K562 (cell line): ENCODE measurements at places on chromosomes 12 and 14. TPM values are rescaled to one million over a fixed set of nuclear protein-coding genes. Genes with fewer than 3 reads are reported as not detected.

- H3K36me3 ChIP-seq, result no peaks in the 10 kb centered on the region
- no peak overlapping the region for H3K4me3 ChIP-seq
- H3K27me3 ChIP-seq, result no peaks in the 10 kb centered on the region
- H3K4me1 ChIP-seq, result no peaks in the 10 kb centered on the region
These were observed 1620.4 kb upstream of the FLRT2 start for GRCh38 chr14:83909507-83909906.

DNA sequence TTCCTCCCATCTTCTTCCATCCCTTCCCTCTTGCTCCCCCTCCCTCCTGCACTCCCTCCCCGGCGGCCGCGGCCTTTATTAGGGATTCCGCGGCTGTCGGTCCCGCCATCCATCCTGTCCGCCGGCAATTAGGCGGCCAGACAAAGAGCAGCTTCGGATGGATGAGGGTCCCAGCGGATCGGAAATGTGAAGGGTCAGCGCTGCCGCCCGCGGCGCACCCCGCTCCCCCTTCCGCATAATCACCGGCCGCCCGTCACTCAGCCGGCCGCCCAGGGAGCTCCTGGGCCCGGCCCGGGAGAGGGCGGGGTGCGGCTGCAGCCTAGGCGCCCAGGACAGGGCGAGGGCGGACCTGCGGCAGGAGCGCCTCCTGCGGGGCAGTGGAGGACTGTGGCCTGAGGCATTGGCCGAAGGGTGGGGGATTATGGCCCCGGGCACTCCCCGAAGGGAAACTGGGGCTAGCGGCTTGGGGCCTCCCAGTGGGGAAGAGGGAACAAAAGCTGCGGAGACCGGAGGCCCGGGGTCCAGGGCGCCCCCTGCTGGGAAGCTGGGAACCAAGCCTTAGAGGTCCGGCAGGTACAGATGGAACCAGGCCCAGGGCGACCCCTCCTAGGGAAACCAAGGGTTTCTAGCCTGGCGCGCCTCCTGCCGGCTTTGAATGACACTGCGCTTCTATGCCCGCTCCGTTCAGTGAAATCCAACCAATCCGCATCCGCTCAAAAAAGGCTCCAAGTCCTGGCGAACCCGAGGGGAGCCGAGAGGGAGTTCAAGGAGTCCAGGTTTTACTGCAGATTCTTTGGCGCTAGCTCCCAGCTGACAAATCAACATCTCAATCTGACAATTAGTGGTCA lies 4.4 kb upstream of the DNAJC22 start:
- peak; percentile 94 for DNase-seq
- H3K4me1 ChIP-seq, result peaks cover 62% of the 10 kb centered on the region
- peak overlapping the region; percentile 41 for H3K4me3 ChIP-seq

GRCh38 chr12:123100450-123100849 lies 50.4 kb downstream of the PITPNM2 start:
- no peaks in the 10 kb centered on the region; the same call in 2 of the 3 replicates for H3K36me3 ChIP-seq
- no peaks in the 10 kb centered on the region for H3K27me3 ChIP-seq
- peaks cover 3% of the 10 kb centered on the region; the same call in 2 of the 3 replicates for H3K4me1 ChIP-seq
- no peak overlapping the region for H3K4me3 ChIP-seq

DNA sequence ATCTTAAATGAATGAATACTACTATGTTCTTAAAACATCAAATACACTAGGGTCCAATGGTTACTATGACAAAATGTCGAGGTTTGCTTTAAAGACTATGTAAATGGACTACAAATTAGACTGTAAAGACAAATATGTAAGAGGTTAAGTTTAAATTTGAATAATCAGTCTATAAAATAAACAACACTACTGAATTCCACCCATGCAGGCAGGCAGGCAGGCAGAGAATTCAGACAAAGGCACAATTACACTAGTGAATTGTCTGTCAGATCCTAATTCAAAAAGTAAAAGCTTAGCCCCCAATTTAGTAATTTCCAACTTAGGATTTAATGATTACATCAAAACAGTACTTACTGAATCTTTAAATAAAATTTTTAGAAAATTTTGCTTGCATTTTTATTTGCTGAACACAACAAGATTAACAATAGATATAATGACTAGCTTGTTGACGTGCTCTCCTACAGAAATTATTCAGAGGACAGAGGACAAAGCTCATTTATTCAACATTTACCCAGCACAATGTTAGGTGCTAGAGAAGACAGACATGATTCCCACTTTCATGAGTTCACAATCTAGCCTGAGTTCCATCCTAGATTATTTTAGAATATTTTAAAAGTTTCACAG lies 97.4 kb downstream of the CDK17 start:
- H3K4me1 ChIP-seq, result no peaks in the 10 kb centered on the region
- no peak overlapping the region for H3K4me3 ChIP-seq
- H3K36me3 ChIP-seq, result peaks cover 12% of the 10 kb centered on the region; the same call in 1 of the 3 replicates
- no peaks in the 10 kb centered on the region for H3K27me3 ChIP-seq

The SERPINA10 gene
- total RNA-seq, result not detected in 2 replicates

GRCh38 chr12:112964915-112965314 lies 13.4 kb upstream of the OAS2 start:
- no peaks in the 10 kb centered on the region for H3K27me3 ChIP-seq
- H3K27ac ChIP-seq, result no peak overlapping the region
- H3K4me3 ChIP-seq, result no peak overlapping the region
- no peaks in the 10 kb centered on the region for H3K4me1 ChIP-seq
- no peaks in the 10 kb centered on the region for H3K36me3 ChIP-seq

GRCh38 chr12:130796985-130797686 lies 41.9 kb downstream of the STX2 start:
- H3K4me3 ChIP-seq, result no peak overlapping the region
- no peaks in the 10 kb centered on the region for H3K4me1 ChIP-seq
- DNase-seq, result no peak

The WNK1 gene
- total RNA-seq, result 59.1 and 73.9 TPM in 2 replicates

The TMEM30B gene
- 0.04 TPM in 1 of 2 replicates, not detected in the other for total RNA-seq

The MGP gene
- total RNA-seq, result 0.96 and 1.2 TPM in 2 replicates

DNA sequence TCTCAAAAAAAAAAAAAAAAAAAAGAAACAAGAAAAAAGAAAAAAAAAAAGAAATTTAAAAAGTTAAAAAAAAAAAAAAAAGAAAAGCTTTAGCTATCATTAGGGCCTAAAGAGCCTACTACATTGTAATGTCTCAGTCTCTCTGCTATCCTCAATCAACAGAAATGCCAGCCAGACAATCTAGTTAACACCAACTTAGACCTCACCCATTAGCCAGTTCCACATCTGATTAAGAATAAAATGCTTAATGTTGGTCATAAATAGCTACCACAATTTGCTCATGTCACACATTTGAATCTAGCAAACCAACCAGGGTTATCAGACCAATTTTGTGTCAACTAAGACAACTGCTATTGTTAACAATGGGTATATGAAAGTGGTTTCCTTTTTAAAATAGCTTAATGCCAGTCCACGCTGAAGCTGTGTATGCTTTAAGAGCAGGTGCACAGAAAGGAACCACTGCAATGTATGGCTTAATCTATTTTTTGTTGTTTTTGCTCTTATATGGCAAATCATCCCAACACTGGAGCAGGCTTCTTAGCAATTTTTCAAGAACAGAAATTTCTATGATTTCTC lies 45.5 kb upstream of the SELPLG start:
- H3K27ac ChIP-seq, result no peak overlapping the region
- H3K4me1 ChIP-seq, result peaks cover 8% of the 10 kb centered on the region; the same call in 2 of the 3 replicates
- no peak overlapping the region for H3K4me3 ChIP-seq
- H3K27me3 ChIP-seq, result no peaks in the 10 kb centered on the region
- DNase-seq, result no peak
- H3K36me3 ChIP-seq, result peaks cover 61% of the 10 kb centered on the region

The NEUROD4 gene
- not detected in 2 replicates for total RNA-seq

DNA sequence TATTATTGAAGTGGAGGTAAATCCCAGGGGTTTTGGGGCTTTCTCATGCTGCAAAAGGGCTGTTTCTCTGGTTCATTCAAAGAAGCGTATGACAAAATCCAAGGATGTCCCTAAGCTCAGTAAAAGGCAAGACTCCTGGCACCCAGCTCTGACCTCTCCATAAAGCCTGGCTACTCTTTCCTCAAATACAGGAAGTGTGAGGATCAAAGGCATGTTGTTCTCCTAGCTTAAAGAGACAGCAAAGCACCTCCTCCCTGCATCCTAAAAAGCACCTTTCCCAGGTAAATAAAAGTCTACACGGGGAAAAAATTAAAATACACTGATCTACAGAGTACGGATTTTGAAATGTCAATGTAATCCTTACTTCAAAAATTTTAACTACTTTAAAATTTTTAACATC lies 118.6 kb downstream of the LMNTD1 start:
- H3K36me3 ChIP-seq, result no peaks in the 10 kb centered on the region
- H3K4me1 ChIP-seq, result no peaks in the 10 kb centered on the region
- no peaks in the 10 kb centered on the region; the same call in 2 of the 3 replicates for H3K27me3 ChIP-seq
- no peak overlapping the region for H3K27ac ChIP-seq

GRCh38 chr12:72957454-72957853 lies 685.3 kb downstream of the TRHDE start:
- no peak overlapping the region for H3K4me3 ChIP-seq
- no peaks in the 10 kb centered on the region for H3K36me3 ChIP-seq
- no peak overlapping the region for H3K27ac ChIP-seq
- H3K27me3 ChIP-seq, result no peaks in the 10 kb centered on the region

GRCh38 chr12:25376985-25377384 lies 126.3 kb upstream of the KRAS start:
- H3K4me1 ChIP-seq, result no peaks in the 10 kb centered on the region
- DNase-seq, result no peak
- peaks cover 19% of the 10 kb centered on the region for H3K27me3 ChIP-seq
- H3K36me3 ChIP-seq, result no peaks in the 10 kb centered on the region
- H3K27ac ChIP-seq, result no peak overlapping the region

DNA sequence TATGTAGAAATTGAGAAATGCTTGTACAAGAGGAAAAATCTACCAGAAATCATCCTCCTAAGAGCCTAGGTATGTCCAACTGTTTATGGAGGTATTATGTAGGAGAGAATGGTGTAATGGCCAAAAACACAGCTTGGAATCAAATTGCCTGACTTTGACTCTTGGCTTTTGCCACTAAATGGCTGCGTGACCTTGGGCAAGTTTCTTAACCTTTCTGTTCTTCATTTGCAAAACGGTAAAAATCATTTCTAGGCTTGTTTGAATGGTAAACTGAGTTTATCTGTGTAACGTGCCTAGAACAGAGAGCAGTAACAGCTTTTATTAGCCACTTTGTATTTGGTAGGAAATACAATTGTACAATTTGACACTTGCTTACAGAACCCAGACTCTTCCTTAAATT lies 4.9 kb upstream of the GRIP1 start:
- H3K27ac ChIP-seq, result no peak overlapping the region
- no peak overlapping the region for H3K4me3 ChIP-seq
- H3K27me3 ChIP-seq, result peaks cover 2% of the 10 kb centered on the region; the same call in 1 of the 3 replicates
- no peaks in the 10 kb centered on the region for H3K4me1 ChIP-seq
- no peak for DNase-seq

GRCh38 chr12:3130057-3130830 lies 53.1 kb downstream of the TSPAN9 start:
- H3K36me3 ChIP-seq, result no peaks in the 10 kb centered on the region
- H3K4me3 ChIP-seq, result no peak overlapping the region
- no peak for DNase-seq
- no peaks in the 10 kb centered on the region for H3K4me1 ChIP-seq

GRCh38 chr14:101781240-101782061 lies 19.9 kb downstream of the PPP2R5C start:
- no peak overlapping the region for H3K4me3 ChIP-seq
- no peak overlapping the region for H3K27ac ChIP-seq
- DNase-seq, result no peak

DNA sequence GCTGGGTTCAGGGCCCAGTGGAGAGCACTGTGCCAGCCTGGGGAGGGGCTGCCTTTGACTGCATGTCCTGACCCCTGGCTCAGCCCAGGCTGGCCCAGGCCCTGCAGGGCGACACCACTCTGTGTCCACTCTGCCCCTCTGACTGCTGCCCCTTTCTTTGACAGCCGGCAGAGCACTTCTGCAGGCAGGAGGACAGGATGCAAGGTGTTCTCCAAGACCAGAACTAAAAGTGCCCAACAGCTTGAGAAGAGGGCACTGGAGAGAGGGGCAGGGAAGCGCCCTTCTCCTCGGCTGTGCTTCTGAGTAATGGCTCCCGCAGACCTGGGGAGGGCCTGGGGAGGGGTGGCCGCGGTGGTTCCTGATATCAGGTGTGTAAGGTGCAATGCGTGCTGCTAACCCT lies 72.7 kb downstream of the WDR20 start:
- peaks cover 27% of the 10 kb centered on the region; the same call in 2 of the 3 replicates for H3K36me3 ChIP-seq
- no peaks in the 10 kb centered on the region for H3K4me1 ChIP-seq
- no peak overlapping the region for H3K27ac ChIP-seq
- no peak overlapping the region for H3K4me3 ChIP-seq

The CHGA gene
- 0.20 TPM in 1 of 2 replicates, not detected in the other for total RNA-seq

The OTUB2 gene
- total RNA-seq, result 0.31 and 0.34 TPM in 2 replicates

The ANG gene
- total RNA-seq, result 0.42 and 0.44 TPM in 2 replicates

GRCh38 chr14:59085207-59085739 lies 103.2 kb upstream of the DAAM1 start:
- H3K4me1 ChIP-seq, result no peaks in the 10 kb centered on the region
- H3K27me3 ChIP-seq, result no peaks in the 10 kb centered on the region
- no peak for DNase-seq
- no peak overlapping the region for H3K4me3 ChIP-seq

The ITPR2 gene
- 2.9 and 3.3 TPM in 2 replicates for total RNA-seq

GRCh38 chr14:48914382-48914781 lies 671.8 kb downstream of the RPS29 start:
- no peaks in the 10 kb centered on the region for H3K4me1 ChIP-seq
- H3K27me3 ChIP-seq, result no peaks in the 10 kb centered on the region
- no peak overlapping the region for H3K4me3 ChIP-seq
- no peaks in the 10 kb centered on the region for H3K36me3 ChIP-seq

The C14orf180 gene
- not detected in 2 replicates for total RNA-seq

GRCh38 chr12:40194846-40195245 lies 30.0 kb upstream of the LRRK2 start:
- H3K36me3 ChIP-seq, result no peaks in the 10 kb centered on the region
- no peaks in the 10 kb centered on the region for H3K27me3 ChIP-seq
- no peak overlapping the region for H3K4me3 ChIP-seq
- no peak overlapping the region for H3K27ac ChIP-seq
- DNase-seq, result no peak

DNA sequence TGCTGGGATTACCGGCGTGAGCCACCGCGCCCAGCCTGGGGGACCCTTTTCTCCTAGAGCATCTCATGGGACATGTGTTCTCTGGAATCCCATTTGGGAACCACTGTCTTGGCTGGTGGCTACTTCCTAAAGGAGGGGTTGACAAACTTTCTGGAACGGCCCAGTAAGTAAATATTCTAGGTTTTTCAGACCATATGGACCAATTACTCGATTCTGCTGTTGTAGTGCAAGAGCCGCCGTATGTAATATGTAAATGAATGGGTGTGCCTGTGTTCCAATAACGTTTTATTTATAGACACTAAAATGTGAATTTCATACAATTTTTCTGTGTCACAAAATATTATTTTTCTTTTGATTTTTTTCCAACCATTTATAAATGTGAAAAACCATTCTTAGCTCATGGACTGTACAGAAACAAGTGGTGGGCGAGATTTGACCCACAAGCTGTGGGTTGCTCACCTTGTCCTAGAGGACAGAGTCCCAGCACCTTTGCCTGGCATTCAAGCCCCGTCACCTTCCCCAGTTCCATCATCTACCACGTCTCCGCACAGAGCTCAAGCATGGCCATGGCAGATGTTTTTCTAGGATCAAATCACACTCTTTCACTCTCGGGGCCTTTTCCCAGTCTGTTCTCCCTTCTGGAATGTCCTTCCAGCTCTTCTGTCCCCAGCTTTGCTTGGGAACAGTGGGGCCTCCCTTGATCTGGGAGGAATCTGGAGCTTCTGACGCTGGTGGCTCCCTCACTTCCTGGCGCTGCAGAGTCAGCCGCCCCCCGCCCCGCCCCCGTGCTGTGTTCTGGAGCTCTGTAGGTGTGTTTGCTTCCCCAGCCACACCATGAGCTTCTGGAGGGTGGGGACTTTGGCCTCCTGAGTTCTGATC lies 17.9 kb upstream of the RCOR1 start:
- no peak overlapping the region for H3K4me3 ChIP-seq
- peaks cover 17% of the 10 kb centered on the region for H3K4me1 ChIP-seq
- 0 out of 3 replicates have a peak overlapping the region, but pooled peaks have one; percentile 22 for H3K27ac ChIP-seq
- H3K36me3 ChIP-seq, result no peaks in the 10 kb centered on the region

- DNase-seq, result no peak
- H3K36me3 ChIP-seq, result no peaks in the 10 kb centered on the region
These were observed at the start of gene ST8SIA1 for GRCh38 chr12:22334410-22335100. TSS of gene ST8SIA1 (minus strand) at chr12:22334707. CDS start at chr12:22334232, 475 bp downstream.

The KCNJ8 gene
- 1.3 and 1.5 TPM in 2 replicates for total RNA-seq
